Dermis microvascular lymphatic vessel endothelial cell (primary cell): ENCODE measurements at places on chromosomes 2 and 18. TPM values are rescaled to one million over a fixed set of nuclear protein-coding genes. Genes with fewer than 3 reads are reported as not detected.

DNA sequence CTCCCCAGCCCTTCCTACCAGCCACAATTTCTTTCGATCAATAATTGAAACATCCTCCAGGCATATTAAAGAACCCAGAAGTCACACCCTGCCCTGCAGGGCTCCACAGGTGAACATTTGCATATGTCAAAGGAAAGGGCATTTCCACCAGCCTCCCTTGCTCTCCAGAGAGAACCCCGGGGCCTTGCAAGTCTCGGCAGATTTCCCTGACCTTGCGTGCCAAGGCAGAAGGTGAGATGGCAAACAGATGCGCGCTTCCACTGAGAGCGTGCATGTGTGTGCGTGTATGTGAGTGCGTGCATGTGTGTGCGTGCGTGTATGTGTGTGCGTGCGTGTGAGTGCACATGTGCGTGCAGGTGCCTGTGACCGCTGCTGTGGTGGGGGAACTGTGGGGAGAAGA lies 120.3 kb downstream of the INO80D start:
- DNase-seq: no peak

DNA sequence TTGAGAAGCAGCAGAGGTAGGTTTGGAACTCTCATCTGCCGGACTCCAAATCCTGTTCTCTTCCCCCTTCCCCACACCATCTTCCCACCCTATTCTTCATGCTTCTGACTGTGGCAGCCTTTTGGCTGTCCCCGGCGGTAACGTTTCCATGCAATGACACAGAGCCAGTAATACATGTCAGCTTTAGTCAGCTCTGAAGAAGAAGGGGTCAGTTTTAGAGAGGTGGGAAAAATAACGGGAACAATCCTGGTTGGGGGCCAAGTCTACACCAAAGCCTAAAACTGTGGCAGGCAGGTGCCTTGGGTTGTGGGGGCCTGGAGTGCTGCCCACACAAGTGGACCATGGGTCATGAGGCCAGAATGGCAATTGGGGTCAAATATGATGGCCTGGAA lies 106.8 kb downstream of the LPIN1 start:
- no peak for DNase-seq

GRCh38 chr18:42086288-42086687 lies 131.3 kb downstream of the PIK3C3 start:
- peak; percentile 21 for DNase-seq

DNA sequence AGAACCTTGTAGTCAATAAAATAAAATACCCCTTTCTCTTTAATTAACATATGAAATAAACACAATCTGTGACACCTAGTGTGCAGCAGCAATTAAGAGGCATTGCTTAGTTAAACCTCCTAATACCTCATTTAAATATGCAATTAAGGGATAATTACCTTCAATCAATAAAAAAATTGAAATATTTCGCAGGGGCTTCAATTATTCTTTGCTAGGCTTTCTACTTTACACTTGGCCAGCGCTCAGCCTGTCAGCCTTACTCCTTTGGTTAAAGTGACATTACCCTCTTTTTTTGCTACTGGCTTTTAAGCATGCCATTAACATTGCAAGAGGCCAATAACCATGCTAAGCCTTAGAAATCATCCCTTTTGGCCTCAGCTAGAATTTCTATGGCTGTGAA lies 327.5 kb upstream of the ZNF521 start:
- no peak for DNase-seq

SNTG2 gene
- total RNA-seq: 0.38 TPM in 1 of 2 replicates, not detected in the other

DNAH6 gene
- total RNA-seq: under 0.01 TPM in 2 replicates

FEV gene
- total RNA-seq: not detected in 2 replicates

DNA sequence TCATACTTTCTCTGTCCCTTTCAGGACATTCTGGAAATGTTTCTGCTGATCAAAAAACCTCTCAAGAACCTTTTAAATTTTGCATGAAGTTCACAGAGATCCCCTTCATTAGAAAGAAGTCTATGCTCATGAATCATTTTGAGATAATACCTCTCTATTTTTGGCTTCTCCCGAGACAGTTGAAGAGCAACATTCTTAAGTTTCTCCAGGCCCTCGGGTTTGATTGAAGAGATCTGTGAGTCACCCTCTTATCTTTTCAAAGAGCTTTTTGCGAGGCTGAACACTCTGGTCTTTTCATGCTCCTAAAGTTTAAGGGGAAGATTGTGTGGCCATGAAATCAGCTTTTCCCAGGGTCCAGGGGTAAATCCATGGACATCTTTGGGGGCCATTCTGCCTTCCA lies 354.2 kb downstream of the FBXO15 start:
- no peak for DNase-seq

GRCh38 chr2:283996-284794 lies 3.7 kb downstream of the ALKAL2 start:
- DNase-seq: no peak

DNA sequence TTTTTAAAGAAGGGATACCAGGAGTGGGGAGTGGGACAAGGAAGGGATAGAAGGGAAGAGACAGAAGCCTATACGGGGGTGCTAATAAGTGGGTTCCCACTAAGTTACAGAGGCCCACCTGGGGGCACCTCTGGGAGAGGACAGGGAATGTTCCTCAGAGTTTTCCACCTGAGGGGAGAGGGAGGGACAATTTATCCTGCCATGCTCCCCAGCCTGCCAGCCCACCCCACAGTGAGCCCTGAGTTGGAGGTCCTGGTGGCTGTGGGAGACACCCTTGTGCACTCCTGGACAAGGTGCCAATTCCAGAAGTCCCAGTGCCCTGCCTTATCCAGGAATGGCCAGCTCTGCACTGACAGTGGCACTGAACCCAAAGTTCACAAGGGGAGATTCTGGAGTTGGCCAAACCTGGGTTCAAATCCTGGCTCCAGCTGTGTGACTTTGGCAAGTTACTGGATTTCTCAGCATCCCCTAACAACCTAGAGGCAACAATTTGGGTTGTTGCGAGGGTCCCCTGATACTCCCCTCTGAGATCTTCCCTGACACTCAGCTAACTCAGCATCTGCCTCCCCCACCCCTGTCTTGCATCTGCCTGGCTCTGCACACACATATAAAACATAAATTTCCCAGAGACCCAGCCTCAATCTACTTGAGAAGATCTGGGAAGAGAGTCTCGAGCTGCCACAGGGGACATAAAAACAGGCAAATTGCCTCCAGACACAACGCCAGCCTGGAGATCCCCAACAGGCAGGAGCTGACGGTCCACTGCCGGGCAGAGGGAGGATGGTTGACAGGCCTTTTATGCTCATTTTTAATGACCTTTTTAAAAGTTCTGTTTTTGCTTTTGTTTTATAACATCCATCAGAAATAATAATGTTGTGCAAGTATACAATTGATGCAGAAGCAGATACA lies 98.7 kb upstream of the ST3GAL5 start:
- no peak for DNase-seq

GRCh38 chr2:205661281-205661680 lies 21.0 kb upstream of the NRP2 start:
- DNase-seq: no peak

DNA sequence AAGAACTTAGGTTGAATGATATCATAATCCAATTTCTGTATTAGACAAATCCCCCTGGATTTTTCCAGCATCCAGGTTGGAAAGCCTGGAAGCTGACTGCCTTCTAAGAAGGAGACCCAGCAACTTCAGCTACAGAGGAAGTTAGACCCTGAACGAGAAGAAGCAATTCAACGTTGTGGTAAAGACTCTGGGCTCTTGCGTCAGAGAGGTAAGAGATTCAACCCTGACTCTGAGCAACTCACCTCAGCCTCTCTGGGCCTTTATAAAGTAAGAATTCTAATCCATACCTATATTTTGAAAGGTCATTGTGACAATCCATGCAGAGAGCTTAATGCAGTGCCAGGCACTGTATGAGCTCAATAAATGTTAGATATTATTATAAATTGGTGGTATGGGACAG lies 9.7 kb downstream of the E2F6 start:
- no peak for DNase-seq
